ENCODE measurements at places on chromosomes 6 and 20.

DNA sequence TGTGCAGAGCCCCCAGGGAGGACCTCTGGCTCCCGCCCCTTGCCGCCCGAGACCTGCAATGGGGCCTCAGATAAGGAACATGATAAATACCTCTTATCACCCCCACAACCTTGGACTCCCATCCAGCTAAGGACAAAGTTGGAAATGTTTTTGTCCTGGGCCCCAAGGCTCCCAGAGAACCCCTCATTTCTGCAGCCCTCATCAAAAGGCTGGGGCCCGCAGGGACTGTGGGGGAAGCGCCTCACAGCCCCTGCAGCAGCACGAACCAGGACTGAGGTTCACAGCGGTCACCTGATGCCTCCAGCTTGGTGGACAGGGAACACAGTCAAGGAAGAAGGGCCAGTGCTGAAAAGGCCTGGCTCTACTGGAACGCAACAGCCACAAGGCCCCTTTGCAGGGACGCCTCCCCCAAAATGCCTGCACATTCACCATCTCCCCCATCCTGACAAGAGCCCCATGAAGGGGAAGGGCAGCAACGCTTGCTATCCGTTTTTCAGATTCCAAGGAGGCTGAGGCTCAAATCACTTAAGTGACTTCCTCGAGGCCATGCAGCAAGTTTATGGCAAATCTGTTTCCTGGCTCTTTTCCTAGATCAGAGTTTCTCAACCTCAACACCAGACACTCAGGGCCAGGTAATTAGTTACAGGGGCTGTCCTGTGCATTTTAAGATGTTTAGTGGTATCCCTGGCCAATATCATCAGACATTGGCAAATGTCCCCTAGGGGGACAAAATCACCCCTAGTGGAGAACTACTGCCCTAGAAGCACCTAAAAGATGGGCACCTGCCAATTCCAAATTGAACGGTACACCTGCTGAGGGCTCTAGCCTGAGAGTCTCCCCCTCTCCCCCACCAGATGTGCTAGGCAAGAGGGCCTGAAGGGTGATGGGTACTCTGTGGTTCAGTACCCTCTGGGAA, 10.6 kb downstream of the TFEB start:
- DNase-seq = no peak

- no peak for DNase-seq
Observed at GRCh38 chr6:41318261-41318653, 17.2 kb upstream of the NCR2 start.

DNA sequence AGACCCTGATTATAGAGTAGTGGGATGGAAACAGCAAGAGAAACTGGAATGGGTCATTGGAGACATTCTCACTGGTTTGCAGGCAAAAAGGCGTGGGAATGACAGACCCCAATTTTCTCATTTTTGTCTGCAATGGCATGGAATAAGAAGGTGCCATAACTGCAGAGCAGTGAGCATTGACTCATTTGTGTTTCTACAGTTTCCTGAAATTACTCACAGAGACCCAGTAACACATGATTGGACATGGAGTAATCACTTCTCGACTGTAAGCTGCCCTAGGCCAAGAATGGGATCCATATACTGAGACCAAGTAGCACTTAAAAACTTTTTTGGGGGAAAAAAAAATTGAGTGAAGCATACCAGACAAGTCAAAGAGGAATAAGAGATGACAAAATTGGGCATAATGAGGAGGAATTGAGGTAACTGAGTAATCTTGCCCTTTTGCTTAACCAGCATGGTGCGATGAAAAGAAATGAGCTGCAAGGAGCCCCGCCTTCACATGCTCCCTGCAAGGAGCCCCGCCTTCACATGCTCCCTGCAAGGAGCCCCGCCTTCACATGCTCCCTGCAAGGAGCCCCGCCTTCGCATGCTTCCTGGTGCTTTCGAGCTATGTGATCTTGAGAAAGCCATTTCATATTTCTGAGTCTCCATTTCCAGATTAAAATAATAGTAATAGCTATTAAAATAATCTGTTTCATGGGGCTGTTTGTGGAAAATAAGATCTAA, 44.1 kb downstream of the NHSL1 start:
- DNase-seq = peak; percentile 80

DNA sequence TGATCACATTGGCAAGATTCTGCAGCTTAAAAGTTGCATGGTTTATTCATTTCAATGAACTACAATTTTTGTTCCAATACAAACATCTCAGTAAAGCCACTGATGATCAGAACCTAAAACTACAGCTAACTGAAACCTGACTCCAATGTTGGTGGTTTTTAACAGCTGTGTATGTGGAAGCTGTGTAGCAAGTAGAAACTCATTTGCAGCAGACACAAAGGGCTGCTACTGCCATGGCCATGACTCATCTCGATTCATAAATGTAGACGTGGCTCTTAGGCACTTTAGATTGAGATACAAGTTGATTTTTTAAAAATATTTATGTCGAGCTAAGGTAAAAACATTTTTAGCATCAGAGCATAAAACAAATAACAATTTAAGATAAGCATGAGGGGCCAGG, 19.5 kb upstream of the MAP3K4 start:
- DNase-seq = no peak

- no peak for DNase-seq
Observed at GRCh38 chr6:116596815-116597214, 19.5 kb upstream of the RSPH4A start.

All from upper lobe of left lung (tissue), 6 donors.